ENCODE measurements at places on chromosomes 12 and 14. TPM values are rescaled to one million over a fixed set of nuclear protein-coding genes. Genes with fewer than 3 reads are reported as not detected.

DNA sequence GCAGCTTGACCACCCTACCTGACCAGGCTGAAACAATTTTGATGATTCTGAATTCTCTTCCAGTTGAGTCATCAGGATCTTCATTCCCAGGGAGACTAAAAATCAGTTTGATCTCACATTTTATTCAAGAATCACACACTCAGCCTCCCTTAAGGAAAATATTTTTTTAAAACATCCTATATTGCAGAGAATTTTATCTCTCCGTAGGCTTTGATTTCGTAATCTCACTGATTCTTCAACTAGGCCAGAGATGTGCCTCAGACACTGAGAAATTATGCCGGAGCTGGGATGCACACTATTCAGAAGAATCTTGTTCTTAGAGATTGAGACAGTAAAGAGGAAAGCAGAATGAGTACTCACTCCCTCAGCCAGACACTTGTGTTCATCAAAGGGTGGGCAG is 7.0 kb upstream of the ANO2 start:
- H3K4me3 ChIP-seq: no peak overlapping the region
- no peak for DNase-seq
- H3K4me1 ChIP-seq: no peaks in the 10 kb centered on the region
- no peak overlapping the region for H3K27ac ChIP-seq
- no peaks in the 10 kb centered on the region for H3K36me3 ChIP-seq
- peaks cover 5% of the 10 kb centered on the region for H3K27me3 ChIP-seq

DNA sequence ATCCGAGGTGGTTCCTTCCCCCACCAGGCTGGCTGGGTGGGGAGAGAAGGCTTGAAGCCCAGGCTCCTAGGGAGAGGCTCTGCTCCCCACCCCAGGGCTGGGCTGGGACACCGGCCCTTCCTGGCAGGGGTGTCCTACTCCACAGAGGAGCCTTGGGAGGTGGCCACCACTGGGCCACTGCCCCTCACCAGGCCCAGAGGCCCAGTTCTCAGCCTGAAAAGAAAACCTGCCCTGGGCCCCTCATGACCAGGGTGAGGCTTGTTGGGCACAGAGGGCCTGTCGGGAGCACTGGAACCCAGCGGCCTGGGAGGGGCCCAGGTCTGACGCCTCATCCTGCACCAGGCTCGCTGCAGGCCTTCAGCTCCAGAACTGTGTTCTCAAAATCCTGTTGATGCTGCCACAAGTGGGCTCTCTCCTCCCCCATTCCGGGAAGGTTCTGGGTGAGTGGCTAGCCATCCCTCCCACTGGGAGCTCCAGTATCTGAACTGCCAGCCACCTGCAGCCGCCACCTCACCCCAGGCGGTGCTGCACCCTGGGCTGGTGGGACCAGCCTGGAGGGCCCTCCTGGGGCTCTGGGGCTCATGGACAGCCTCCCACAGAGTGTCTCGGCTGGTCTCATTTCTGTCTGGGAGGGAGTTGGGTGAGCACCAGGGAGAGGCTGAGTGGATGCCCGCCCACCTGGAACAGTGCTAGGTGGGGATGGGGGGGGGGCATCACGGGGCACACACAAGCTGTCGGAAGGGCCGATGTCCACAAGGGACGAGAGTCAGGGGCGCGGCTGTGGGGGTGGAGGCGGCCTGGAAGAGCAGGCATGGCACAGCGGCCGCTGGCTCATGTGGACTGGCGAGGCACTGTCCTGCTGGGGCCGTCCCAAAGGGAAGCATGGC is 11.8 kb downstream of the BAG5 start:
- H3K4me3 ChIP-seq: no peak overlapping the region
- H3K36me3 ChIP-seq: no peaks in the 10 kb centered on the region
- H3K27me3 ChIP-seq: no peaks in the 10 kb centered on the region
- H3K4me1 ChIP-seq: no peaks in the 10 kb centered on the region

GRCh38 chr14:60599727-60600126 is 49.5 kb downstream of the SIX1 start:
- H3K27me3 ChIP-seq: no peaks in the 10 kb centered on the region
- peaks cover 25% of the 10 kb centered on the region for H3K4me1 ChIP-seq
- H3K36me3 ChIP-seq: no peaks in the 10 kb centered on the region
- no peak overlapping the region for H3K4me3 ChIP-seq

GRCh38 chr14:76461886-76462285 is 85.9 kb downstream of the ESRRB start:
- no peak overlapping the region for H3K4me3 ChIP-seq
- DNase-seq: no peak
- no peak overlapping the region for H3K27ac ChIP-seq

GRCh38 chr12:3723916-3724805 is 28.7 kb downstream of the CRACR2A start:
- H3K4me1 ChIP-seq: peaks cover 10% of the 10 kb centered on the region
- no peaks in the 10 kb centered on the region for H3K27me3 ChIP-seq
- no peak for DNase-seq
- H3K4me3 ChIP-seq: no peak overlapping the region
- no peaks in the 10 kb centered on the region for H3K36me3 ChIP-seq
- no peak overlapping the region for H3K27ac ChIP-seq

Gene PEX5
- total RNA-seq: 72.0 TPM

All from GM23338 (cell line).